Iris pigment epithelial cell (primary cell): ENCODE measurements at places on chromosomes 2 and 18.

DNA sequence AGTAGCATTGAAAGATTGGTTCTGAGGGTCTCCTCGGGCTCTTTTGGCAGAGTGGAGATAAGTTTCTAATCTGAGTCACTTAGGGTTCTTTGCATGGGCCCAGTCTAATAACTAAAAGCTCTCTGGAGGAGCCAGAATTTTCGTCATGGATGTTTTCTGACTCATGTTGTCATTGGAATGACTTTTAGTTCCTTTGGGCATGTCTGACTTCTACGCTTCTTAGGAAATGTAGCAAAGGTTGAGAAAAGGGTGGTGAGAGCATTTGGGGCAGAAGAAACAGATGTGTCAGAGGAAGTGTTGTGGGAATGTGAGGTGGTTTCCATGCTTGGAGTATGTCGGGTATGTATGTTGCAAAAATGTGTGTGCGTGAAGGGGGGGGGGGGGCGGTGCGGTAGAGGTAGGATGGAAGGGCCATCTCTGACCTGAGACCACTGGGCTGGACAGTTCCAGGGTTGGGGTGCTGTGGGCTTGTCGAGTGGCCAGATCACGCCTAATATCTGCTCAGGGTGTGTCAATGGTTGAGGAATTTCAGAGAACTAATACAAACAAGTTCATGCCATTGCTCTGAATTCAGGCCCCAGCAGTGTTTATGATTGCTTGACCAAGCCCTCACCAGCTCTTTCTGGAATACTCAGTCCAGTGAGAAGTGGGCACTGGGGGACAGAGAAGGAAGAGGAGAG lies 26.9 kb downstream of the KLHL29 start:
- peak; percentile 93 for DNase-seq

GRCh38 chr2:8028981-8029380 lies 652.9 kb upstream of the ID2 start:
- no peak for DNase-seq

DNA sequence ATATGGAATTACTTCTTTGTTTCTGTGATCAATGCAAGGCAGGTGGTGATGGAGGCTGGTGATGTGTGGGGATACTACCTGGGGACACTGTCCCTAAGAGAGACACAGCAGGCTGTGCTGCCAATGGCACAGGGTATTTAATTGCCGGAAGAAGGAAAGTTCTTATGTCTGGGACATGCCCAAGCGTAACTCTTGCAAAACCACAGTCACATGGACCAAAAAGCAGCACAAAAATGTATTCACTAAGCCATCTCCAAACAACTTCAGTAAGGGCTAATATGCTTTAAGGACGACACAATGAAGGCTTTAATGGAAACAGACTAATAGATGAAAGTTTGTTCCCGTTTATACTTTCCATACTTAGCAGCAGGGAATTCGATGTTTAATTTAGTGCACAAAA lies 49.7 kb upstream of the AP1S3 start:
- peak; percentile 83 for DNase-seq

DNA sequence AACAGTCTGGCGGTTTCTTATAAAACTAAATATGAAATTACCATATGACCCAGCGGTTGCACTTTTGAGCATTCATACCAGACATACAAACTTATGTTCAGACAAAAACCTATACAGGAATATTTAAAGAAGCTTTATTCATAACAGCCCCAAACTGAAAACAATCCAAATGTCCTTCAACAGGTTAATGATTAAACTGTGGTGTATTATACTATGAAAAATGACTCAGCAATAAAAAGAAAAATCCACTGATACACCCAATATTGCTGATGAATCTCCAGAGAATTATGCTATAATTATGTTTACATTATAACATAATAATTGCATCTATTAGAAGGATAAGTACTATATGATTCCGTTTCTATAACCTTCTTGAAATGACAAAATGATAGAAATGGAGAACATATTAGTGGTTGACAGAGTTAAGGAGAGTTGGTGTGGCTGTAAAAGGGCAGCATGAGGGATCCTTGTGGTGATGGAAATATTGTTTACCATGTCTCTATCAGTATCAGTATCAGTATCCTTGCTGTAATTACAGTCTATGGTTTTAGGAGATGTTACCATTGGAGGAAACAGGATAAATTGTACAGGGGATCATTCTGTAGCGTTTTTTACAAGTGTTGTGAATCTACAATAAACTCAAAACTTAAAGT lies 127.1 kb downstream of the DSC3 start:
- no peak for DNase-seq

GRCh38 chr2:232781765-232782164 lies 5.4 kb upstream of the KCNJ13 start:
- DNase-seq = peak; percentile 88

DNA sequence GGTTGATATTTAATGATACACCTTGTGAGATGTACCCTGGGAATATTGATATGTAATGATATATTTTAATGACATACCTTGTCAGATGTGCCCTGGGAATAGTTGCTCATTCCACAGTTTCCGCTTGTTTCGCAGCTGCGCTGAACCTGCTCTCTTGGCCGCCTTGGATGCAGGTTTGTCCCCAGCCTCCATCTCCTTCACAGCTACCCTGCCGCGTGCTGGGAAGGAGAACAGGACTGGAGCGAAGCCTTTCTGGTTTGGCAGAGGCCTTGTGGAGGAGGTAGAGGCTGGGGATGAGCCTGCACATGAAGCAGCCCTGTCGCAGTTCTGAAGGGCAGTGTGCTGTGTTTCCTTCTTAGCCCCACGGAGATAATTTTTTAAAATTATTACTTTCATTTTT lies 14.6 kb downstream of the ATG4B start:
- no peak for DNase-seq

- peak; percentile 56 for DNase-seq
Observed at GRCh38 chr2:195532628-195533271, 124.3 kb upstream of the SLC39A10 start.

GRCh38 chr2:14960686-14961324 lies 328.3 kb downstream of the LRATD1 start:
- DNase-seq = peak; percentile 2

- no peak for DNase-seq
Observed at GRCh38 chr2:99609851-99610381, 120.1 kb upstream of the REV1 start.

DNA sequence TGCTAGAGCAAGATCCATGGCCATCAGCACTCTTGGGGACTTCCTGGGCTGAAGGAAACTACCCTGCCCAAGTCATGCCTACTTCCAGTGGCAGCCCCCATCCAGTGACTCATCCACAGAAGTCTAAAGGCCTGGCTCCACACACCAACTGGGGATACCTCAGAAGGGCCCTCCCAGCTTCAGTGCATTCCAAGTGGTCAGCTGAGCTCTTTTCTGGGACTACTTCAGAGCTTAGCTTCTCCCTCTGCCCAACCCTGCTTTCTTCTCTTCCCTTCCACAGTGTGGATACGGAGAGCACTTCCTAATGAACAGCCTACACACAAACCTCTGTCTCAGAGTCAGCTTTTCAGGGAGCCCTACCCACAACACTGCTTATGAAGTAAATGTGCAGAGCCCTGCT lies 66.5 kb downstream of the CLHC1 start:
- peak; percentile 78 for DNase-seq

GRCh38 chr18:44796429-44797428 lies 116.0 kb downstream of the SETBP1 start:
- DNase-seq = no peak

DNA sequence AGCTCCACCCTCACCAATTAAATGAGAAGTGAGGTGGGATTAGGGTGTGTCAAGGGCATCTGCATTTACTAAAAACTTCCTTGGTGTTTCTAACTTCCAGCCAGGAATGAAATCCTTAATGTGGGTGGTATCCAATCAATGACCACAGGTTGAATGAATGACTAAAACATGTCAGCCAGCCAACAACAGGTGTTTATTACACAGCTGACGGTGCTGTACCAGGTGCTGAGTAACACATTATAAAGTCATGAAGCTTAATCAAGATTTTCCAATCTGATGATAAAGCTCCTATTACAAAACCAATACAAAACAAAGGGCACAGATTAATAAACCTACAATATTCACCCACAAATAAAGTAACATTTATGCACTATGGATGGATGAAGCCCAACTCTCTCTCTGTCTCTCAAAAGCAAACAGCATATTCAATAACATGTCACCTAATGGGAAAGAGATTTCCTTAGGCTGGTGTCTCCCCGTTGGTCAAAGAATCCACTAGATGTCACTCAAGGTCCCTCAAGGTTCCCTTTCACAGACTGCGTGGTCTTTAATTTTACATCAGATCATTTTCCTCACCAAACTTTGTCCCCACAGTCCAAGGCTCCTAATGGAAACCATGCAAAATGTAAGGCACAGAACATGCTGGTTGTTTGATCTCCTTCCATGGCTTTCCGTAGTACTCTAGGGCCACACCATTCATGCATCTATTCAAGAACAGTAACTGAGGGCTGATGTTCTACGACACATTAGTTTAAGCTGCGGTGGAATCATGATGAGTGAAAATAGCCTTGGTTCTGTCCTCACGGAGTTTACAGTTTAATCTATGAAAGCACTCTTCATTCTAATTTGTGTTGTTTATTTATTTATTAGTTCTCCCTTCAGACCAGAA lies 6.4 kb upstream of the PTPN4 start:
- DNase-seq = peak; percentile 53

- no peak for DNase-seq
Observed at GRCh38 chr18:56455141-56455540, 183.3 kb downstream of the TXNL1 start.

GRCh38 chr2:160257041-160257742 lies 57.1 kb upstream of the ITGB6 start:
- no peak for DNase-seq

GRCh38 chr18:10032331-10033015 lies 118.7 kb downstream of the VAPA start:
- no peak for DNase-seq

DNA sequence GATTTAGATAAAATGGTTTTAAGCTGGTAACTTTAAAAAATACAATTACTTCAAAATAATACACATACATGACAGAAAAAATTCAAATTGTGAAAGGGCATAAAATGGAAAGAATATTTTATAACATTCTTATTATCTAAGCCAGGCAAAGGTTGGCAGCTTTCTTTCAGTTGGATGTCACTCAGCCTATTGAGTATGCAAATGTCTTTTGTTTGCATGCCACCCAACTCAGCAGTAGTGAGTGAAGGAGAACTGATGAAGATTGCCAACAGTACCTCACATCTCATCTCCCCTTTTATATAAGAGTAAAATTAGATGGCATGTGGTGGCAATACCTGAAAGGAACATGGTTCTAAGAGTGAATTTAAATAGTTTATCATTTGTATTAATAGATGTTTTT lies 24.8 kb downstream of the BMPR2 start:
- no peak for DNase-seq

DNA sequence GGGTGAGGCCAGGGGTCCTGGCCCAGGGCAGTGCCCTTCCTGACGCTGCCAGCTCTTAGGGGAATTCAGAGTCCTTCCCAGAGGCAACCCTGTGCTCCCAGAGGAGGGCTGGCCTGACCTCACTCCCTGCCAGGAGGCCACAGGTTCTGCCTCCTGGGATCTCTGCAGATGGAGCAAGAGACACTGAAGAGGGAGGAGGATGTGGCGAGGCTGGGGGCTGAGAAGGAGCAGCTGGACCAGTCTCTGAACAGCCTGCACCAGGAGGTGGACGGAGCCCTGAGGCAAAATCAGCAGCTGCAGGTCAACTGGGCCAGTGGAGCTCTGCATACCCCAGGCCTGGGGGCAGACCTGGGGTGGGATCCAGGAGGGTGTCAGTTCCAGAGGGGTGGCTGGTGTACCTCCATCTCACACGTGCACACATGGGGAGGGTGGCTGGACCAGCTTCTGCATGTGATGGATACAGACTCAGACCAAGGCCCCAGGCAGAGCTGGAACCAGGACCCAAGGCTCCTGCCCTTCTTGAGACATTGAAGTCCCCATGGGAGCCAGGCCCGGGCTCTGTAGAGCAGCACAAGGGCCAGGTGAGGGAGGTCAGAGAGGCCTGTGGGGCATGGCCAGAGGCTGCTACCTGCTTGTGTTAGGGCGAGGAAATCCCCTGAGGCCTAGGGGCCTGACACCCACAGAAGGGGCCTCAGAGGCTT lies 9.7 kb upstream of the SNED1 start:
- DNase-seq = no peak

- DNase-seq = no peak
Observed at GRCh38 chr2:181051861-181052522, 71.6 kb downstream of the UBE2E3 start.

DNA sequence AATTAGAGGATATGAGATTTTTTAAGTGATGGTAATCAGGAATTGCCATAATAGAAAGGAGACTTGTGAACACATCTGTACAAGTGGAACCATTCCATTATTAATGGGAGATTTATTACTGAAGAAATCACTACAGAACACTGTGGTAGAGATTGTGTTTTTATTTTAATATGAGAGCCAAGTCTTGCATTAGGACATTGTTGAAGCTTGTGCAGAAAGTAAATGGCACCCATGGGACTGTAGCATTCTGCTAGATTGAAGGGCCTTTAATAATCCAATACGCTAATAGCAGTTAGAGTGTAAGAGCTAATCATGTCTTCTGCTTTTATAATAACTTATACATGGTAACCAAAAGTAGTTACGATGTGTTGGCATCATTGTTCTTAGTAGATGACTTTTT lies 83.6 kb downstream of the VRK2 start:
- DNase-seq = no peak

DNA sequence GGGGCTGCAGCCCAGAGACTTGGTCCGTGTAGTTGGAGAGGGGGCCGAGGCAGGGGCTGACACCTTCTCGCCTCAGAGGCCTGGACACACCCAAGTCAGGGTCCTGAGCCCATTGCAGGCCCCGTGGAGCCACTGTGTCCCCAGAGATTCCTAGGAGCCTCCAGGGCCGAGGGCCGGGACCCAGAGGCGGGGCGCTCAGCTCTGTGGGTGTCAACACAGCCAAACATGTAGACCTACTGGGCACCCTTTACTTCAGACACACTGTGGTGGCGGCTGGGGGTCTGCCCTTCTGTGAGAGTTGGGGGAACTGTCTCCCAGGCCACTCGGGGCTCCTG lies 459 bp upstream of the ESPNL start:
- no peak for DNase-seq

DNA sequence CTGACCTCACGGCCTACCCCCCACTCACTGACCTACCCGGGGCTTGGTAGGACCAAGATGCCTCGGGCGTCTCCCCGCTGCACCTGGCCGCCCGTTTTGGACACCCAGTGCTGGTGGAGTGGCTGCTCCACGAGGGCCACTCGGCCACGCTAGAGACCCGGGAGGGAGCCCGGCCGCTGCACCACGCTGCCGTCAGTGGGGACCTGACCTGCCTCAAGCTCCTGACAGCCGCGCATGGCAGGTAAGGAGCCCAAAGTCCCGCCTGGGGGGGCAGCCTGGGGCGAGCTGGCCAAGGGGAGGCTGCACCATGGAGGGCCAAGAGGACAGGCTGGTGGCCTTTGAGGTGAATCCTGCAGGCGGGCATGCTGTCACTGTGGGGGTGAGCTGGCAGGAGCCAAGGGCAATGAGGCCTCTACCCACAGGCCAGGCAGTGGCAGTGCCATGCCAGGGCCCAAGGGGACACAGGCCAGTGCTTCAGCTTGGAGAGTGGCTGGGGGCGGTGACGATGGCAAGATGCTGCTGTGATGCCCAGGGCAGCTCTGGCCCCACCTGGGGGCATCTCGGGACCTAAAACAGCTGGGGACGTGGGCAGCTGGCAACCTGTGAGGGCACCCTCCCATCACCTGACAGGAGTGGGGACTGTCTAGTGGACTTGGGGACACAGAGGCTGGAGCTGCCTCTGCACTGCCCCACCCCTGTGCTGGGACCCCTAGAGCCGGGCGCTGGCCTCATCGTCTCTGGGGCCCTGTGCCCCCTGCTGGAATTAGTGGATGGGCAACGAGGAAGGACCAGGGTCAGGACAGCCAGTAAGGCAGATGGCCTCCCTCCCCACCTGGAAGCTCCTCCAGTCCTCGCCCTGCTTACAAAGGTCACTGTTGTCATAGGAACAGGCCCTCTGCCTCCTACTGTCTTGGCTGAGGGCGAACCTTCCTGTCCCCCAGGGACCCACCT lies 2.0 kb downstream of the ESPNL start:
- no peak for DNase-seq
